Daoy (cell line): ENCODE measurements at places on chromosomes 11 and 22. TPM values are rescaled to one million over a fixed set of nuclear protein-coding genes. Genes with fewer than 3 reads are reported as not detected.

COX8A gene
- total RNA-seq, result 361 and 414 TPM in 2 replicates

PATE2 gene
- 0.29 TPM in 1 of 2 replicates, not detected in the other for total RNA-seq

LRRC74B gene
- total RNA-seq, result not detected in 2 replicates

C11orf97 gene
- total RNA-seq, result not detected in 2 replicates

OR6A2 gene
- total RNA-seq, result 0.06 TPM in 1 of 2 replicates, not detected in the other

PLEKHA7 gene
- total RNA-seq, result 8.9 and 10.2 TPM in 2 replicates

VWCE gene
- not detected in 2 replicates for total RNA-seq

MYBPC3 gene
- not detected in 2 replicates for total RNA-seq

MS4A6E gene
- not detected in 2 replicates for total RNA-seq
